ENCODE measurements at places on chromosomes 3 and 15.

GRCh38 chr3:141498598-141499223 is 11.9 kb downstream of the RASA2 start:
- DNase-seq, result no peak

DNA sequence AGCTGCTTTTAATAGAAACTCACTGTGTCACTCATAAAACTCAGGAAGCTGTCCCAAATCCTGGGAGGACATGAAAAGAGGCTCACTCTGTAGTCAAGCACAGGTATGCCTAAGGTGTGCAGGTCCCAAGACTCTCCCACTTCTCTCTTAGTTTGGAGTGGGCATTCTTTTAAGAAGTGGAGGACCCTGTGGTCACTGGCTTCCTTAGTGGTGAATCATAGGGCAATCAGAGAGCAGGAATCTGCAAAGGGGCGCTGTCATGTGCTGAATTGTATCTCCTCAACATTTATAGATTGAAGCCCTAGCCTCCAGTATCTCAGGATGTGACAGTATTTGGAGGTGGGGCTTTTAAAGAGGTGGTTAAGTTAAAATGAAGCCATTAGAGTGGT is 47.2 kb upstream of the ZBTB38 start:
- DNase-seq, result no peak

- no peak for DNase-seq
These were observed 182.2 kb upstream of the ICE2 start for GRCh38 chr15:60661080-60661645.

- no peak for DNase-seq
These were observed 922.2 kb downstream of the TBL1XR1 start for GRCh38 chr3:176275113-176275512.

GRCh38 chr3:39166134-39166710 is 12.8 kb upstream of the CSRNP1 start:
- no peak for DNase-seq

DNA sequence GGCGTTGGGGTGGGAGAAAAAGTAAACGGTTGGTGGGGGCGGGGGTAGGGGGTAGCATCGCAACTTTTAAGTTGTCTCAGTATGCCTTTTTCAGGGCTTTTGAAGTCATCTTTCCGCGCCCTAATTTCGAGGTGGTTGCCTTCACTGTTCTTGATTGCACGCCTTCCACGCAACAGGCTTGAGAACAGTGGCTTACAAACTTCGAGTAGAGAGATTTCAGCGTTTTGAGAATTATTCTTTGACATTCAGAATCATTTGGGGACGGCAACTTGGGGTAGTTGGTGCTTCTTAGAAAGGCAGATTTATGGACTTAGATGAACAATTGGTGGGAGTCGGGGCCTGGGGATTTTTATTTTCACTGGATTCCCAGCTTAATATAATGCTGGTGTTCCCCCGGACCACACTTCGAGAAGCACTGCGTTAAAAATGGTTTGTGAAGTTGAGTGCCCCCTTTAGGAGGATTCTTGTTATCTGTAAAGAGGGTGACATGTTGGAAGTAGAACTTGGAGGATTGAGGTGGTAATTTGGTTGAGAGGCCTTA is 880 bp downstream of the PPP4R2 start:
- DNase-seq, result no peak

GRCh38 chr15:31338318-31338878 is 11.8 kb downstream of the KLF13 start:
- DNase-seq, result no peak

- no peak for DNase-seq
These were observed 55.7 kb downstream of the SYNPR start for GRCh38 chr3:63333815-63334214.

GRCh38 chr15:22861161-22861560 is 22.7 kb downstream of the NIPA2 start:
- DNase-seq, result no peak

GRCh38 chr15:72342385-72342784 is 22.4 kb upstream of the CELF6 start:
- DNase-seq, result no peak

DNA sequence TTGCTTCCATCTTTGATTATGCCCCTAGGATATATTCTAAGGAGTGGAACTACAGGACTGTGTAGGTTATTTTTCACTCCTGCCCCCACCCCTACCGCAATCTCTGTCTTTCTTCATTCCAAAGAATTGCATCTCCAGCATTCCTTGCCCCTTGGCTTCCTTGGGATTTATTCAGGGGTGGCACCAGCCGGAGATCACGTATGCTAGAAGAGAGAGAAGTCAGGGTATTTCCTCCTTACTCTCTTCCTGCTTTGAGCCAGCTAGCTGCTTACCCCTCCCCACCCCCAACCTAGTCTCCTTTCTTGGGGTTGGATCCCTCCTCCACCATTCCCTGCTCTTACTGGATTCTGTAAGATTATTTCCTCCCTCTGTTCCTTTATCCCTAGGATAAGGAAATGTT is 35.0 kb upstream of the DENND4A start:
- DNase-seq, result no peak

- DNase-seq, result no peak
These were observed 8.1 kb upstream of the CSPG5 start for GRCh38 chr3:47586746-47587145.

DNA sequence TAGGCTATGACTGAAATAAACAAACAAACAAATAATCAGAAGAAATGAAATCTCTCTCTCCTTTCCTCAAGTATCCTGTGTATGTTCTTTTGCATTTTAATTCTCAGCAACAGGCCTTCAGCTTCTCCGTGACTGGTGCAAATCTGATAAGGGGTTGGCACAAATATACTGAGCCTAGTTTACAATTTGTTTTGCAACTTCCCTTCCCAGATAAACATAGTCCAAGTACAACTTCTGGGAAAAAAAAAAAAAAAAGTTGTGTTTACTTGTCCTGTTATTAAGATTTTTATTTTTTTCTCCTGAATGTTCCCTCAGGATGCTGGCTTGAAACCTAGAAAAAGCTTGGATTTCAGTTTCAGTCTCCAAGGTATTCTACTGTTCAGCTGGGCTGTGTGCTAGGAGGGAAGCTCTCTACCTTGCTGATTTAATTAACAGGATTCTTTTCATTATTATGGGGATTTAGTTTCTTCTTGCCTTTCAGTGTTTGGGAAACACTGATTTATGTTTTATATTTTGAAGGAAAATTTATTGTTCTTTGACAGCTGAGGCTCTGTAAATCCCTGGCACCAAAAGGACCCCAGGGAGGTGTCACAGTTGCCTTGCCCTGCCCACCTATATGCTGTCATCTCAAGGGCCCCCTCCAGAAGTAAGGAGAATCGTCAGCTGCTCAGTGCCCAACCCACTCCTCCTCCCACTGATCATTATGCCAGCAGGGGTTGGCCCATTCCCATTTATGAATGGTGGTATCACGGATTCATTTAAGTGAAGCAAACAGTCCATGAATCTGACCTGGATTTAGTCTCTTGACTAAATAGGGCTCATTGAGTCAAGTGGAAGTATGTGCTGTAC is 185.2 kb downstream of the MEIS2 start:
- no peak for DNase-seq

DNA sequence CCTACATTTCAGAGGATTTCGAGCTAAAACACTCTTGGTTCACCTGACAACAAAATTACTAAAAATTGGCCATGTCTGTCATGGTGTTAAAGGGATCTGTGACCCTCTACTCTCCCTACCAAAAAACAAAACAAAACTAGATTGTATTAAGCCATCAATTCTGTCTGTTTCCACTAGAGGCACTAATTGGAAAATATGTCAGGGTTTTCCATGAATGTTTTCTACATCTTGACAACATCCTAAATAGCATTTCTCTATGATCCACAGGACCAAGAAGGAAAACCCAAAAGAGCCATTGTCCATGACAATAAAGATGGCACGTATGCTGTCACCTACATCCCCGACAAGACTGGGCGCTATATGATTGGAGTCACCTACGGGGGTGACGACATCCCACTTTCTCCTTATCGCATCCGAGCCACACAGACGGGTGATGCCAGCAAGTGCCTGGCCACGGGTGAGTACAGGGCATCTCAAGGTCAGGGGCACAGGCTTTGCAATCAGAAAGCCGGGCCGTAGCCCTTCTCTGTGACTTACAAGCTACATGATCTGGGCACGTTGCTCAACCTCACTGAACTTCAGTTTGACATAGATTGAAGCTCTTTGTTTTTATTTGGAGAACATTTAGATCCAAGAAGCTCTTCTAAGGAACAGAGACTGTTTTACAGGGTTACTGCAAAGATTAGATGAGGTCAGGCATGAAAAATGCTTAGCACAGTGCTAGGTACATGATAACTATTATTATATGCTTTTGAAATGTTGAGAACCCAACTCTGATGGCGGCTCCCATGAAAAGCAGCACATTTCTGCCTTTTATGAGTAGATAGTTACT is 74.8 kb downstream of the DNASE1L3 start:
- no peak for DNase-seq

- DNase-seq, result no peak
These were observed 24.4 kb downstream of the RLBP1 start for GRCh38 chr15:89196994-89197393.

DNA sequence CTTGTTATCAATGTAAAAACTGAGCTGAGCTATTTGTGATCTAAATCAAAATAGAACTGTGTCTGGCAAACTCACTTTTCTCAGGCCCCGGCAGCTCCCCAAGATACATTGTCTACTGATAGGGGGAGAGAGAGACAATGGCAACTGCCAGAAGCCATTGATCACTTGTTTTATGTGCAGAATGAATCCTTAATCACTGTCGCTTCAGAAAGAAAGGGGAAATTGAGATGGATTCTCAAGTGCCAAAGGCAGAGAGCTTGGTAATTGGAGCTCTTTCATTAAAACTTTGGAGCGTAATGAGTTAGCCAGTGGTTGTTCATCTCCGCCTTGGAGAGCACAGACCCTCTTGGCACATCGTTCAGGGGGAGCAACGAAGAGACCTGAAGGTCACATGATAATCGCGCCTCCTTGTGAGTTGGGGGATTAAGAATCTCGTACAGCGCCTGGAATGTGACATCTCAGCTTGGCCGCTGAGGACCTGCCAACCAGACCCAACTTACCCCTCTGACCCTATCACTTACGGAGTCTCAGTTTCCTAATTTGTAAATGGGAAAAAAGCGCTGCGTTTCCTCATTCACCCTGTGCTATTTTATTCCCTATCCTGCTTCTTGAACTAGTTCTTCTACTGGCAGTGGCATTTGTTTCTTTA is 252.8 kb downstream of the VPS13C start:
- DNase-seq, result no peak

DNA sequence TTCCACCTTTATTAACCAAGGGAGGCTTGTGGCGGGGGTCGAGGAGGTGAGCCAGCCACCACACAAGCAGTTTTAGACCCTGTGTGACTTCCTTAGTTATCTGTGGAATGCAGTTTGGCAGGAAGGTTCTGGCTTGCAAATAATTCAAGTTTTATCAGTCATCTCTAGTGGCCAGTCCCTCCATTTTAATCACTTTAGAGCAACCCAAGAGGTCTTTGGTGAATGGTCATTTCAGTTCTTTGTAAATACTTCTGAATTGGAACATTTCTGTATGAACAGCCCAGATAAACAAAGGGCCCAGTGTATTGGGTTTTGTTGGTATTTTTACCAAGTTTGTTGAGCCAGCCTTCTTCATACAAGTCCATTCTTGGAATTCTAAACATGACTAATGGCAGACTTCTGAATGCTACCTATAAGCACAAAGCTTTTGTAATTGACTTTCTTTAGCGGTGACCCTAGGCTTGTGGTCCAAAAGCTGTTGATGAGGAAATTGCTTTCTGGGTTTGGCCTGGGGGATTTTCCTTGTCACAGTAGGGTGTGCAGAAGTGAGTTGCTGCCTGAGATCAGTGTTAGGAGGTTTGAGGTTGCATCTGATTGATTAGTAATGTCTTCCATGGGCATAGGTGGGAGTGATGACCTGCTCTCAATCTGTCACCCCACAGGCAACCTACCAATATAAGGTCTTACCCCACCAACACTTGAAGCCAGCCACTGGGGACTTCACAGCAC is 193.3 kb upstream of the TOPAZ1 start:
- no peak for DNase-seq

DNA sequence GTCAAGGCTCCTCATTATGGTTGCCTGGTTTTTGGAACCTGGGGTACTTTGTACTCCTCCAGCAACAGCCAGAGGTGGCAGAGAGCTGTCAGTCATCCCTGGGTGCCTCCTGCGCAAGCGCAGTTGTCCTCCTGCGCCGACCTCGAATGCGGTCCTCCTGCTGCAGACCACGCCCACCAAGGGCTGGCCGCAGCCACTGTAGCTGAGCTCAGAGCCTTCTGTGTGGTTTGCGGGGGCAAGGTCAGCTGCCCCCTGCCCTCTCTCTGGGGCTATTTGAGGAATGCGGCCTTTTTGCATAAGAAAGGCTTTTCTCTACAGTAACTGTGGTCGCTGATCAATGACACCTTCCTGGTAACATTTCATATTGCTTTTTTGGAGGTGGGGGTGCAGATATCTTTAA is 131.3 kb upstream of the SNRPN start:
- DNase-seq, result no peak

DNA sequence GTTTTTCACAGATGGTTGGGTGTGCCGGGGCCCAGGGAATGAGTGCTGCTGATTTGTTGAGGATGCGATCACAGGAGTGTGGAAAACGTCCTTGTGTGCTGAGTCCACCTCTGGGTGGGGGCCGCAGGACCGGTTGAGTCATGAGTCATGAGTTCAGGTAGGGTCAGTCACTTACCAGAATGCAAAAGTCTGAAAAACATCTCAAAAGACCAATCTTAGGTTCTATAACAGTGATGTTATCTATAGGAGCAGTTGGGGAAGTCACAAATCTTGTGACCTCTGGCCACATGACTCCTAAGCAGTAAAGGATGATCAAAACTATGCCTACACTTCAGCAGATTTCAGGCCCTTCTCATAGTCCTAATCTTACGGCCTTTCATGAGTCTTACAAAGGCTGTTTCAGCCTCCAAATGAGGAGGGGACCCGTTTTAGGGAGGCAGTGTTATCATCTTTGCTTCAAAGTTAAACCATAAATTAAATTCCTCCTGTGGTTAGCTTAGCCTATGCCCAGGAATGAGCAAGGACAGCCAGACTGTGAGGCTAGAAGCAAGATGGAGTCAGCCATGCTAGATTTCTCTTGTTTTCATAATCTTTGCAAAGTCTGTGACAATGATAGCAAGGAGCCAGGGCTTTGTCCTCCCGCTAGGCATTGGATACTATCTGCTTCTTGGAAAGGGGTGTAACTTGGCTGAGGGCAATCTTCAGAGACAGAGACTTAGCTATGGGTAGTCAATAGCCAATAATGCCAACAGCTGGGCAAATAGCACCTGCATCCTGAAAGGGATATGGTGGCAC is 30.6 kb upstream of the PIAS1 start:
- DNase-seq, result no peak

- DNase-seq, result no peak
These were observed 42.2 kb upstream of the B3GNT5 start for GRCh38 chr3:183210862-183211341.

DNA sequence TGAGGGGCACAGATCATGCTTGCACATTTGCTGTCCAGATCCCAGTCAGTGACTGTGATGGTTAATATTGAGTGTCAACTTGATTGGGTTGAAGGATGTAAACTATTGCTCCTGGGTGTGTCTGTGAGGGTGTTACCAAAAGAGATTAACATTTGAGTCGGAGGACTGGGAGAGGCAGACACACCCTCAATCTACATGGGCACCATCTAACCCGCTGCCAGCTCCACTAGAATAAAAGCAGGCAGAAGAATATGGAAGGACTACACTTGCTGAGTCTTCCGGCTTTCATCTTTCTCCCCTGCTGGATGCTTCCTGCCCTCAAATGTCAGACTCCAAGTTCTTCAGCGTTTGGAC is 5.1 kb downstream of the GP9 start:
- DNase-seq, result no peak
